ENCODE measurements at places on chromosomes 5 and 9. TPM values are rescaled to one million over a fixed set of nuclear protein-coding genes. Genes with fewer than 3 reads are reported as not detected.

DNA sequence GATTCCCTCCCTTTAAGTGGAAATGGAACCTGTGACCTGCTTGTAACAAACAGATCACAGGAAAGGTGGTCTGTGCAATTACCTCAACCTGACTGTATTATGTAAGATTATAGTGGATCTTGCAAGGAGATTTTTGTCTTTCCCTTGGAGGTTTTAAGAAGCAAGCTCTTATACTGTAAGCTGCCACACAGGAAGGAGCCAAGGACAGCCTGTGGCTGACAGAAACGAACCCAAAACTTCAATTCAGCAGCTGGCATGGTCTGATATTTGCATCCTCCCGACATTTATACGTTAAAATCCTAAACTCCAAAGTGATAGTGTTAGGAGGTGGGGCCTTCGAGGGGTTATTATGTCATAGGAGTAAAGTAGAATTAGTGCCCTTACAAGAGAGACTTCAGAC, 711.8 kb upstream of the CTNND2 start:
- DNase-seq, result no peak

Gene TAF11L8
- not detected for polyA plus RNA-seq

Gene PDCD1LG2
- 0.16 TPM for polyA plus RNA-seq

Gene EQTN
- polyA plus RNA-seq, result not detected

DNA sequence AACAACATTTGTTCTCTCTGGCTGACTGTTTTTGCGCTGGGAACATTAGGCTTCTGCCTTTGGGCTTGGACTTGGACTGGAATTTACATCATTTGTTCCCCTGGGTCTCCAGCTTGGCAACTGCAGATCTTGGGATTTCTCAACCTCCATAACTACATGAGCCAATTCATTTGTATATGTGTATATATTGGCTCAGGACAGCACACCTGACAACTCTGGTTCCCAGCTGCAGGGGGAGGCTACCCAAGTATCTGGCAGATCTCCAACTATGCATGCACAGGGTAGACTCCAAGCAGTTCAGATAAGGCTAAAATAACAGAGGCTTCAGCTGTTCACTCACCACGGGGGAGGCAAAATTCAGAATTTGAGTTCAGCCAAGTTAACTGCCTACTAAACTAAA, 31.6 kb upstream of the F2RL1 start:
- DNase-seq, result peak; percentile 99

GRCh38 chr9:26809795-26810194, 82.8 kb downstream of the CAAP1 start:
- DNase-seq, result peak; percentile 56

DNA sequence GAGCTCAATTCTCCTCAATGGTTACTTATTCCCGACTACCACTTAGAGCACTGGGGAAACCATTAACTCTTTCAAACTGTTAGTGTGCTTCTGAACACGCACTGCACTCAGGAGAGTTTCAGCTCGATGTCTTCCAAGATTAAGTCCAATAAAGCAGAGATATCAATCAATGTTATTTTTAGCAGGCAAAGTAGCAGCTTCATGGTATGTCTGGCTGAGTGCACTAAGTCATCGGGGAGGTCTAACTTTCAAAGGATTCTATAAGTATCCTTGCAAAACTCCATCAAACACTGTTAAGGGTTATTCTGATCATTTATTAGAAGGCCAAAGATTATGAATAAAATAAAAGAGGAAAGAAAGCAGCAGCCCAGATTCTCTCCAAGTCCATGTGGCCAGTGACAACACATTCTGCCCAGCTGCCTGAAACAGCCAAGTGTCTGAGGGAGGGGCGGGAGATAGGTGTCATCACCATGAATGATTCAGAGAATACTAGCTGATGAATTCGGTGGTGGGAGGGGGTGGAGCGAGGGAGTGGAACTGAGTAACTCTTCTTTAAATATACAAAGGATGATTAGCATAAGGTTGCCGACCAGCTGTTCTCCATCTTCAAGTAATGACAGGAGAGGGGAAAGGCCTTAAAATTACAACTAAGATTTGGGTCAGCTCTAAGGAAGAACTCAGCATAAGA, 21.3 kb downstream of the NREP start:
- DNase-seq, result peak; percentile 90

- peak; percentile 84 for DNase-seq
Observed at GRCh38 chr9:123299558-123300126, 31.3 kb upstream of the STRBP start.

- no peak for DNase-seq
Observed at GRCh38 chr9:124125651-124125977, 114.0 kb downstream of the LHX2 start.

Gene TLX3
- not detected for polyA plus RNA-seq

Gene OTULINL
- 0.95 TPM for polyA plus RNA-seq

Gene LCN12
- polyA plus RNA-seq, result 19.7 TPM

Gene ZBTB26
- 10.0 TPM for polyA plus RNA-seq

Gene FST
- polyA plus RNA-seq, result 29.3 TPM

- peak; percentile 21 for DNase-seq
Observed at GRCh38 chr5:435961-436640, 6.9 kb upstream of the EXOC3 start.

Gene PLAC8L1
- 1.1 TPM for polyA plus RNA-seq

All from cardiac muscle cell (in vitro differentiated cells and primary cell).